ENCODE measurements at places on chromosomes 12 and 14. TPM values are rescaled to one million over a fixed set of nuclear protein-coding genes. Genes with fewer than 3 reads are reported as not detected.

DNA sequence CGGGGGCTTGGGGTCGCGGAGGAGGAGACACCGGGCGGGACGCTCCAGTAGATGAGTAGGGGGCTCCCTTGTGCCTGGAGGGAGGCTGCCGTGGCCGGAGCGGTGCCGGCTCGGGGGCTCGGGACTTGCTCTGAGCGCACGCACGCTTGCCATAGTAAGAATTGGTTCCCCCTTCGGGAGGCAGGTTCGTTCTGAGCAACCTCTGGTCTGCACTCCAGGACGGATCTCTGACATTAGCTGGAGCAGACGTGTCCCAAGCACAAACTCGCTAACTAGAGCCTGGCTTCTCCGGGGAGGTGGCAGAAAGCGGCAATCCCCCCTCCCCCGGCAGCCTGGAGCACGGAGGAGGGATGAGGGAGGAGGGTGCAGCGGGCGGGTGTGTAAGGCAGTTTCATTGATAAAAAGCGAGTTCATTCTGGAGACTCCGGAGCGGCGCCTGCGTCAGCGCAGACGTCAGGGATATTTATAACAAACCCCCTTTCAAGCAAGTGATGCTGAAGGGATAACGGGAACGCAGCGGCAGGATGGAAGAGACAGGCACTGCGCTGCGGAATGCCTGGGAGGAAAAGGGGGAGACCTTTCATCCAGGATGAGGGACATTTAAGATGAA, 630 bp downstream of the FOS start:
- peak; percentile 76 for DNase-seq

GRCh38 chr12:13851828-13852227, 129.6 kb downstream of the GRIN2B start:
- no peak for DNase-seq

DNA sequence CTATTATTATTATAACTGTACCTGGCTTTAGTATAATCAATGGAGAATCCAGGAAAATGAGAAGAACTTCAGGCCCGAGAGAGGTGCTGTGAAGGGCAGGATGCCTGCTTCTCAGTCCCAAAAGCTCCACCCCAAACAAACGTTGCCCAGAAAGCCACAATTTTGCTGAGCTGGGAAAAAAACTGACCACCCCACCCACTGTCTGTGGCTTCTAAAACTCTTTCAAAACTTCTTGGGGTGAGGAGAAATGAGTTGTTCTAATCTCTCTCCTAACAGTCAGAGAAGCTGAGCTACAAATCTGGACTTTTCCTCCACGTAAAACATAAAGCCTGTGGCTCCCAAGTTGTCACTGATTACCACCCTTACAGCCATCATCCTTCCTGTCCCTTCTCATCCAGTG, 13.4 kb downstream of the VDR start:
- no peak for DNase-seq

RAPGEF3 gene
- total RNA-seq: 11.9 TPM

RILPL2 gene
- total RNA-seq: 3.3 TPM

GRCh38 chr12:129941618-129942017, 37.8 kb upstream of the TMEM132D start:
- DNase-seq: no peak

DNA sequence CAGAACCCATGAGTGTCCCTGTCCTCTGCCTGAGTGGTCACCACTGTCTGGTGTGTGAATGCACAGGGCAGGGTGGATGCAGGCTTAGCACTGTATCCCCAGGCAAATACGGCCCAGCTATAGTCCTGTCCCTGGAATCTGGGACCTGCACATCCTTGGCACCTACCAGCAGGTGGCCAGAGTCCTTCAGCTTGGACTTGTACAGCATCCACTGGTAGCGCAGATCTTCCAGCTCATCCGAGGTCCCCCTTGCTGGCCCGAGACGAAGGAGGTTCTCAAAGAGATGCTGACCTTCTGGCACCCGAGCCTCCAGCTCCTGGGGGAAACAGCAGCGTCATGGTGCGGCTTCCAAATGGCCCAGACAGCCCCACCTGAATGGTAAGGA, 83.4 kb downstream of the SYNE3 start:
- DNase-seq: no peak

GRCh38 chr12:114311974-114312373, 94.0 kb downstream of the TBX5 start:
- no peak for DNase-seq

DNA sequence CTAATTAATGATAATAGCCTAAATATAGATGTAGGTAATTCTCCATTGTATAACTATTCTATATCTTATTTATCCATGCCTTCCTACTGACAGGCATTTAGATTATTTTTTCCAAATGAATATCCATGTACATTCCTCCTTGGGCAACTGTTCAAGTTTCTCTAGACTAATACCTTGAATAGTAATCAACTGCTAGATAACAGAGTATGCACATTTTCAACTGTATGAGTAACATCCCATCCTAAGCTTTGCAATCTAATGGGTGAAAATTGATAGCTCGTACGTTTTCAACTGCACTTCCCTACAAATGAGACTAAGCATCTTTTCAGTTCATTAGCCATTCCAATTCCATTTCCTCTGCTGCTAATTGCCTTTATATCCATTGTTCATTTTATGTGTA, 37.0 kb downstream of the YAF2 start:
- DNase-seq: no peak

NID2 gene
- not detected for total RNA-seq

WNK1 gene
- total RNA-seq: 134 TPM

GRCh38 chr12:5512601-5512970, 80.7 kb downstream of the NTF3 start:
- DNase-seq: no peak

NACA gene
- 1,908 TPM for total RNA-seq

DNA sequence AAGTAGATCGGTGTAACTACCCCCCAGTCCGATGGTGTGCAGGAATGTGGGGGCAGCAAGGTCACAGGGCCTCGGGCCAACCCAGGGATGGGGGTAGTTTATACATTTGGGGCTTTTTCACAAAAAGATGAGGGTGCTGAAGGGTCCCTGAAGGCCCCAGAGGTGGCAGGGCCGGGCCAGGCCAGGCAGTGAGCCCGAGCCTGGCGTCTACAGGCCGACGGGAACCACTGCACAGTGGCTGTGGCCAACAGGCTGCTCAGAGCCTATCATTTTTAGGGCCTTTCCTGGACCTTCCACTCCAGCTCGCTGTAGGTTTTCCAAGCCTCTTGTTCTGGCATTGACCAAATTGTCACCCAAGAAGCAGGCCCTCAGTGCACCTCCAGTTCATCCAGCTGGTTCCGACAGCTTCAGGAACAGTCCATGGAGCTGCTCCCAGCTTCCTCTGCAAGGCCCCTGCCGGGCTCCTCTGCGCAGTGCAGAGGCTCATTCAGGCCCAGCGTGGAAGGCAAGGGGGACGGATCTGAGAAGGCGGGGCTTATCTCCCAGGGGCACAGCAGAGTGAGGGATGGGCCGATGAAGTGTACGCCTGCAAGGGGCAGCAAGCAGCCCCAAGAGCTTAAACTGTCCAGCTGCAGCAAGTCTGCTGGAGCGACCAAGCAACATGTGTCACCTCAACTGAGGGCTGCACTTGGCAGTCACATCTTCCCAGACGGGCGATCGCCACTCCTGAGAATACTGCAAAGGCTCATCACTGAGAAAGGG, 13.9 kb downstream of the CDCA4 start:
- DNase-seq: no peak

GRCh38 chr12:124453419-124454351, 113.7 kb downstream of the NCOR2 start:
- peak; percentile 69 for DNase-seq

DNA sequence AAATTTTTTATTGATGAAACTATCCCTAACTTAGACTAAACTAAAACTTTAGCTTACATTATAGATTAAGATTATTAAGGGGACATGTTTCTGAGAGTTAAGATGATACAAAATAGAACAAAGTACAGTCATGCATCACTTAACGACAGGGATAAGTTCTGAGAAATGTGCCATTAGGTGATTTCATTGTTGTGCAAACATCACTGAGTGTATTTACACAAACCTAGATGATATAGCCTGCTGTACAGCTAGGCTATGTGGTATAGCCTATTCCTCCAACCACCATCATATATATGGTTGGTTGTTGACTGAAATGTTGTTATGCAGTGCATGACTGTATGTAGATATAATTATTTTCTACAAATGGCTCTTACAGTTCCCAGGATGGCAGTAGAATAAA, 46.5 kb downstream of the ATP6V1D start:
- DNase-seq: no peak

DNA sequence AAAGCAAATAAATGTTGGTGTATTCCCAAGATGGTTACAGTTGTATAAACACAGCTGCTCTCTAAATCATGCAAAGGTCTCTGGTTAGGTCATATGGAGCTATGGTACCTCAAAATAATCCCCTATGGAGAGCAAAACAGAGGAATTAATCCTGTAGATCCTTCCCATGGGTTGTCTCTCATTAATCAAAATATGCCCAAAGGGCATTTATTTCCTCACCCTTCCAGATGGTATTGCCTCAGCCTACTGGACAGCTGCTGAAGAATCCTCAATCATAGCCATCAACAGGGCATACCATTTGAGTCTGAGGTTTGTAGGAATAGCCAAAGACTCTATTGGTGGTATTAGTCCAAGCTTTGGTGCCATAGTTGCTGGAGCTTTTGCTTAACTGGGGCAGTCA, 360.9 kb downstream of the RPL10L start:
- DNase-seq: no peak

- no peak for DNase-seq
Observed at GRCh38 chr12:51972422-51972812, 20.9 kb downstream of the ACVR1B start.

GALNT6 gene
- total RNA-seq: 9.1 TPM

ESR2 gene
- 101 TPM for total RNA-seq

DNA sequence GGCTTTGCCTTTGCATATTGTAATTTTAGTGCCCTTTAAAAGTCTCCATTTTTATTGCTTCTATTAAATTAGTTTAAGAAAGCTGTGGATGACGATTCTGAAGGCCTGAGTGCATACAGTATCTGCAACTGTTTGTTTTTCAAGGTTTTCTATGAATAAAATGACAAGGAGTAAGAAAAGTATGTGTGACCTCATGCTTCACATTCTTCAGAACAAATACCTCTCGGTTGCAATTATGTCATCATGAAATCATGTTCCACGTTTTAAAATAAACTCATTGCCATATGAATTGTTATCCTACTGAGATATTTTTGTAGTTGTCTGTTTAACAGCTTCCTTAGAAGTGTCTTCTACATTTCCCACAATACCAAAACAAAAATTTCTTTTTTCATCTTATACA, 374.6 kb downstream of the MDGA2 start:
- no peak for DNase-seq

CD4 gene
- total RNA-seq: not detected

DNA sequence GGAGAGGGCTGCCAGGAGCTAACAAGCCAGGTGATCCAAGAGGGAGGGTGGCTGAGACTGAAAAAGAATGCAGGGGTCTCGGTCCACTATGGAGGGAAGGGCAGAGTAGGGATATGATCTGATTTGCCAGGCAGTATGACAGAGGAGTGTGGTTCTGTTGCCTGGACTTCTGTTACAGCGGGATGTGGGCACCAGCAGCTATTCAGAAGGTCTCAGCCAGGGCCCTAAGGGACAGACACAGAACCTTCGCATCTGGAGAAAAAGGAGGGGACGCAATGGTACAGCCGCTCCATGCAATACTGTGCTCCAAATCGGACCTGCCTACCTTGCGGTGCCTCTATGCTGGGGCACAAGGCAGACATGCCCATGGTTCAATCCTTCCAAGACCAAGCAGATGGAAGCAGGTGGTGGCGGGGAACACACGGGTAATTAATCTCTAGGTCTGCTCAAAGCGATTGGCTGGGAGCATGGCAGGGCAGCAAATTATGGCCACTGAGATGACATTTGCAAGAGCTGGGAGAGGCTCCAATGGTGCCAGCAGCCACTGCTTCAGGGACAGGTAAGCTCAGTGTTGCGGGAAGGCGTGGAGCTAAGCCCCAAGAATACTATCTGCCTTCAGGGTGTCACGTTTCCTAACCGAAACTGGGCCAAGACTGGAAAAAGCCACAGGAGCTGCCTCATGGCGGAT, 185.5 kb downstream of the FOXN3 start:
- no peak for DNase-seq

PSMD9 gene
- total RNA-seq: 70.6 TPM

- DNase-seq: no peak
Observed at GRCh38 chr12:127327986-127328385, 939.0 kb upstream of the TMEM132C start.

GRCh38 chr12:989051-989450, 2.0 kb upstream of the ERC1 start:
- DNase-seq: no peak

GRCh38 chr14:104971447-104972240, 6.5 kb downstream of the AHNAK2 start:
- DNase-seq: no peak

DNA sequence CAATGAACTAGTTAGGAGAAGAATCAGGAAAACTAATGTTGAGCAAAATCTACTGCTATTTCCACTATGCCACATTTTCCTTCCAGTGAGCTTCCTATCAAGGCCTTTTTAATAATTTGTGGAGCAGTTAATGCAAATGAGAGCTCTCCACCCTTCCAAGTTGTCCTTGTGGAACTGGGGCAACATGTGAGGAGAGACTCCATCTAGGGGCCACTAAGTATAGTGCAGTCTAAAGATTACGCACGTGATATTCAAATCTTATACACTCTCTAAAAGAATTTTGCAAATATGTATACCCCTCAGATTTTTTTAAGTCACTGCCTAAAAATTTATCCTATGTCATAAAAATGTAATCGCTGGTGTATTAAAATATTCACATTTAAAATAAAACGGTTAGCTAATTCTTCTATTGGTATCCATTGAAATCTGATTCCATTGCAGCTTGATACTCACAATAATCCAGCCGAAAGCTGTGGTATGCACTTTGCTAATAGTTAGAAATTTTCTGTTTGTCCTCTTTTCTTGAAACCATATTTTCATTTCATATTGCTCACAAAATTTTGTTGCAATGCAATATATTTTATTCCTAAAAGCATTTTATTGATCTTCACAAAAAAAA, 100.1 kb downstream of the PAH start:
- peak; percentile 66 for DNase-seq

ZBTB42 gene
- total RNA-seq: 0.45 TPM

ACSM4 gene
- not detected for total RNA-seq

FOXA1 gene
- total RNA-seq: not detected

DNA sequence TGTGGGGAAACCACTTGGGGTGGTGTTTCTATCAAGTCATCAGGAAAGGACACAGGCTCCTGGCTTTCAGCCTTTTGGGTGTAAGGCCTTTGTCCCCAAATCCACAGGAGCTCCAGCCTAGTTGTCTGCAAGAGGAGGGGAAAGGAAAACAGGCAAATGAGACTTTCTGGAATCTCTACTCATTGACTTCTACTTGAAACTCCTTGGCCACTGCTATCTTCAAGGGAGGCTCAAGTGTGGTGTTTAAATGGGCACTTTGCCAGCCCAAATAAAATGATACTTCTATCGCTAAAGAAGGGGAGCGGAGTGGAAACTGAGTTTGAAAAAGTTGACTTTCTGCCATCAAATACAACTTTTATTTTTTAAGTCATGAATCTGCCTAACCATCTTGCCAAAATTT, 445.9 kb upstream of the RGS6 start:
- no peak for DNase-seq

FGF23 gene
- total RNA-seq: not detected

GRCh38 chr12:65879878-65880277, 55.6 kb downstream of the HMGA2 start:
- DNase-seq: no peak

TRHDE gene
- not detected for total RNA-seq
